ENCODE measurements at places on chromosomes 11 and 22. TPM values are rescaled to one million over a fixed set of nuclear protein-coding genes. Genes with fewer than 3 reads are reported as not detected.

- H3K27me3 ChIP-seq: no peaks in the 10 kb centered on the region
- no peaks in the 10 kb centered on the region for H3K4me1 ChIP-seq
- peaks cover 18% of the 10 kb centered on the region for H3K36me3 ChIP-seq
- DNase-seq: no peak
Observed at GRCh38 chr22:40890881-40891280, 29.0 kb upstream of the DNAJB7 start.

DNA sequence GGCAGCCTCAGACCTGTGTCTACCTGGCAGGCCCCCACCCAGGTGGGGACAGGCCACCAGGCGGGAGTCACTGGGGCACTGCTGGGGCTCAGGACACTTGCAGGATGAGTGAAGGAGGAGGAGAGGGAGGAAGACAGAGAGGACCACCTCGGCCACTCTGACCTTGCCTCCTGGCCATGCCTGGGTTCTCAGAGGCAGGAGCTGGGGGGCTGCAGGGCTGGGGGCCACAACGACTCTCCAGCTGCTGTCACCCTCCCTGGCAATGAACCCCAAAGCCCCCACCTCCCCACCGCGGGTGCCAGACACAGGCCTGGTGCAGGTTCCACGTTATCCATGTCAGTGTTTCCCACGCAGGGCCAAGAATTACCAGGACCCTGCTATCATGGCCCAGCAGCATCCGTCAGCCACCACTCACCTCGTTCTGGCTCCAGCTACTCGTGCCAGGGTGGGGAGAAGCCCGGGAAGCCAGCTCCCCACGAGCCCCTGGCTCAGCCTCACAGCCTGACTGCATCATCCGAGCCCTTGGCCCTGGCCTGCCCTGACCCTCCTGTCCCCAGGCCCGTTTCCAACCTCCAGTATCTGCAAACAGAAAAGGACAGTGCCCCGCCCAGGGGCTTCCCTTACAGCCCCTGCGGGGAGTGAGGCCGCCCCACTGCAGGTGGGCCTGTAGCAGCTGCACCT is 62.4 kb downstream of the BRD1 start:
- no peak overlapping the region for H3K4me3 ChIP-seq
- no peak overlapping the region for H3K27ac ChIP-seq
- H3K4me1 ChIP-seq: no peaks in the 10 kb centered on the region
- DNase-seq: no peak
- no peaks in the 10 kb centered on the region for H3K36me3 ChIP-seq
- H3K27me3 ChIP-seq: no peaks in the 10 kb centered on the region

DNA sequence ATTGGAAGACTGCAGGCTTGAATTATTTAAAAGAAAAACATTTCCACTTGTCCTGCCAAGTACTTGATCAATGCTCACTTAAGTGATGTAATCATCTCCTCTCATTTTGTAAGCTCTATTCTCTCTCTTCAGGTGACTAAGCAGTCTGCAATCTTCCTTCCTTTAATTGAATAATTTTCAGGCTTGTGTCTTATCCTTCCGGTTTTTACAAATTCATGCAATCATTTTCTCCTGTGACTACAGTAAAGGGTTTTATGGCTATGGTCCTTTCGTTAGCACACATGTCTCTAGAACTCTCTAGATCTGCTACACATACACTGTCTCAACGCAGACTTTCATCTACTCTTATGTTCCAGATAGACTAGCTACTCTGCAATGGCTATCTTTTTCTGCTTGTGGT is 12.6 kb upstream of the UPB1 start:
- H3K4me3 ChIP-seq: no peak overlapping the region
- no peaks in the 10 kb centered on the region for H3K27me3 ChIP-seq
- H3K27ac ChIP-seq: no peak overlapping the region
- DNase-seq: no peak

- no peaks in the 10 kb centered on the region for H3K36me3 ChIP-seq
- no peaks in the 10 kb centered on the region for H3K27me3 ChIP-seq
- peaks cover 8% of the 10 kb centered on the region for H3K4me1 ChIP-seq
Observed at GRCh38 chr22:38567531-38568285, 2.3 kb downstream of the DMC1 start.

DNA sequence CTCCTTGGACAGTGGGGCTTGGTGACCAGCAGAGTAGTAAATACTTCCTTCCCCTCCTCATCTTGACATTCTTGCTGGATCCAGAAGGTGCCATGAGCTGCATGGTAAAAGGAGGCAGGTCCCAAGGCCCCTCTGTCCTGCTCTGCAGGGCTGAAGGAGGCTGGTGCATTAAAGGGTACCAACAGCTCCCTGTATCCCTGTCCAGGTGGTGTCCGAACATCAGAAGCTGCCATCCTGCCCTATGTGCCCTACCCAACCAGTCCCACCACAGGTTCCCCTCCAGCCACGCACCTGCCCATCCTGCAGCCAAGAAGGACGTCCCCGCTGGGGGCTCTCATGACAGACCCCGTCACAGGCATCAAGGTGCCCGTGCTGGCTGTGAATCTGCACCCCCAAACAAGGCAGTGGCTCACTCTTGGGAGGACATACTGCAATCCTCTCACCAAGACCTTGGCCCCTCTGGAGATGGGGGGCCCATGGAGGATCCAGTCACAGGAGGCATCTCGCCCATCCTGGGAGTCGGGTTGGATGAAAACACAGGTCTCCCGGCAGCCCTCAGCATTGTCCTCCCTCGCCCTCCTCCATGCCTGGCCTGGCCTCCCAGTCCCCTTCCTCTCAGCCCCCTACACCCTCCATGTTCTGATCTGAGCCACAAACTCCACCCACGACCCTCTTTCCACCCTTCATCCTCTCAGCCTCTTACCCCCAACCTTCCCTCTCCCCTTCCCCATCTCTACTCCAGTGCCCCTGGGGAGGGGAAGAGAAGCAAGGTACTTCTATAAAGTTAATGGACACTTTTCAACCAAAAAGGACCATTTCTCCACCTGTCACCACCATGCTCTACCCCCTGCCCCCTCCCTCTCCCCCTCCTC is 55.1 kb downstream of the BTG4 start:
- no peaks in the 10 kb centered on the region for H3K4me1 ChIP-seq
- no peak overlapping the region for H3K4me3 ChIP-seq
- no peak overlapping the region for H3K27ac ChIP-seq
- no peaks in the 10 kb centered on the region for H3K36me3 ChIP-seq

- no peaks in the 10 kb centered on the region for H3K4me1 ChIP-seq
- H3K27ac ChIP-seq: no peak overlapping the region
- peaks cover 10% of the 10 kb centered on the region for H3K27me3 ChIP-seq
- DNase-seq: no peak
- H3K4me3 ChIP-seq: no peak overlapping the region
Observed at GRCh38 chr22:26606611-26607010, 11.2 kb downstream of the CRYBB1 start.

GRCh38 chr11:105189581-105189980 is 50.0 kb upstream of the CARD18 start:
- no peak for DNase-seq
- no peaks in the 10 kb centered on the region for H3K27me3 ChIP-seq
- H3K36me3 ChIP-seq: no peaks in the 10 kb centered on the region

The MS4A1 gene
- 0.25 TPM for total RNA-seq

The CCDC81 gene
- 0.69 TPM for total RNA-seq

Measured in HCT116 (cell line).